Right ventricle myocardium inferior (tissue), 1 donor: ENCODE measurements at places on chromosomes 11 and 22.

DNA sequence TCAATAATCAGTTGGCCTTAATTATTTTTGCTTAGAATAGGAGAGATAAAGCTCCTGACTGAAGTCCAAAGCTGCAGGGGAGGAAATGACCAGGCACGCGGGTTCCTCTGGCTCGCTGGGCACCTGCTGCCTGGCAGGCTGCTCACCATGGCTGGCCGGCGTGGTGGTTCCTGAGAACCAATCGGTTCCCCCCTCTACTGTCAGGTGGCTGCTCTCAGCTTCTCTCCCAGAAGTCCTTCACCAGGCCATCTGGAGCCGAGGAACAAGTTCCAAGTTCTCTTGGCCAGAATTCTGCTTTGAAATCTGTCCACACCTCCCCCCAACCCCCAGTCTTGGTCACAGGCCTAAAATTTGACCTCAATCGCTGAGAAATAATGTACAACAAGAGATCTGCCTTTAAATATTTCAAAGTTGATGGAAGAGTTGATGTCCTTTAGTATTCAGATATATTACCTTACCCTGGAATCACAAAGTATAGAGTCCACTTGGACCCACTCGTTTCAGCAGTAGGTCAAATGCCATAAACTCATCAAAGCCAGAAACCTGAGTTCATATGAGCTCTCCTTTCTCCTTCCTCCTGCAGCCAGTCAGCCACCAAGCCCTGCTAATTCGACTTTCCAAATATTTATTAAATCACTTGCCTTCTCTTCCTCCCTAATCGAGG is 25.2 kb downstream of the EXPH5 start:
- no peak for DNase-seq

DNA sequence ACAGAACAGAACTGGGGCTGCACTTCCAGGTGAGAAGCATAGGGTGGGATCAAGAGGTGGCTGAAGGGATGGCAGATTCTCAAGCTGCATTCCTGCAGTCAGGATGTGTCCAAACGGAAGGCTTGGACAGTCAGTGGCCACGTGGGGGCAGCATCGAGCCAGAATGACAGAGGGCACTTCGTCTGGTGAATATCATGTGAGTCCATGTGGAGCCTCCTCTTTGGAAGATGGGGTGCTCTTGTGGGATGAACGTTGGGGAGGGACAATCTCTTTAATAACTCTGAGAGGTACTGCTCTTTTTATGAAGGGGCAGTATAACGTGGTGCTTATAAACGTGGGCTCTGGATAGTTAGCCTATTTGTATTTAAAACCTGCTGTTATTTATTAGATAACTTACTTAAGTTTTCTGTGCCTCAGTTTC is 154.9 kb upstream of the NAV2 start:
- DNase-seq: peak; percentile 82

- DNase-seq: no peak
Observed at GRCh38 chr11:78838417-78838816, 263.8 kb upstream of the NARS2 start.

DNA sequence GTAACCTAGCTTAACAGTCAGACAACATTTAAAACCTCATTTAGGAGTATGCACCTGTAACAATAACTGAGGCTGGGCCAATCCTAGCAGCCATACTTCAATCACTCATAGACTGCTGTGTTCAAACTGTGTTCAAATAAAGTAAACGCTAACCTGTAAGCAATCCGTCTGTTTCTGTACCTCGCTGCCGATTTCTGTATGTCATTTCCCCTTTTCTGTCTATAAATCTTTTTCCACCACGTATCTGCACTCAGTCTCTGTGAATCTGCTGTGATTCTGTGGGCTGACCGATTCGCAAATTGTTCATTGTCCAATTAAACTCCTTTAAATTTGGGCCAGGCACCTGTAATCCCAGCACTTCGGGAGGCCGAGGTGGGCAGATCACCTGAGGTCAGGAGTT is 12.3 kb downstream of the APOBEC3H start:
- no peak for DNase-seq

DNA sequence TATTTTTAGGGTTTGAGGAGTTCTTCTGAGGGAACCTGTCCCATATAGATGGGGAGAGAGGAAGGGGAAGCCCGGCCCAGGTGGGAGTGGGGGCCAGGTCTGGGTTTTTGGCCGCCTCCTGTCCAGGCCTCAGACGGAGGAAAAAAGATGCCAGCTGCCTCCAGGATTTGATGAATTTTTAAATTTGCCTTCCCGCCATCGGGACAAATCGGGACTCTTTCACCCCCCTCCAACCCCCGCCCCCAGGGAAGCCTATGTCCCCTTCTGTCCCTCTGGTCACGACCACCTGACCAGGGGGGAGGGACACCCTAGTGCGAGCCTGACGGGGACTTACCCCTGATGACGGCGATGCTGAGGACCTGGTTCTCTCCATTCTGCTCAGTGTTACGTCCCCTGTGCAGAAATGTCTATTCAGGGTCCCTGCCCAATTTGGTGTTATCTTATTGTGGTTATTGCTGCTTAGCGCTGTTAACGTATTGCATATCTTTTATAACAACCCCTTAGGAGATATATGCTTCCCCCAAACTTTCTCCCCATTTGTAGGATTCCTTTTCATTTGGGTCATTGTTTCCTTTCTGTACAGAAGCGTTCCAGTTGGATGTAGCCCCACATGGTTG is 115.9 kb upstream of the GRK3 start:
- no peak for DNase-seq

GRCh38 chr22:43514476-43515157 is 102.8 kb downstream of the MPPED1 start:
- DNase-seq: no peak
